ENCODE measurements at places on chromosomes 11 and 22. TPM values are rescaled to one million over a fixed set of nuclear protein-coding genes. Genes with fewer than 3 reads are reported as not detected.

The TIGD3 gene
- total RNA-seq = not detected

The CD82 gene
- total RNA-seq = 30.7 TPM

The RPL3 gene
- 3,236 TPM for total RNA-seq

The LUZP2 gene
- total RNA-seq = 0.06 TPM

The OR4C45 gene
- not detected for total RNA-seq
